ENCODE measurements at places on chromosomes 7 and 10.

GRCh38 chr10:105025092-105025491 lies 384.0 kb downstream of the SORCS3 start:
- no peak for DNase-seq

- DNase-seq, result peak; percentile 8
Measured at GRCh38 chr7:28957064-28957750, 923 bp downstream of the TRIL start.

- peak; percentile 82 for DNase-seq
Measured at GRCh38 chr10:130136226-130137089, at the start of gene GLRX3. Gene GLRX3, plus strand, starts transcription at chr10:130136391. Its CDS starts 30 bp downstream, at chr10:130136421.

DNA sequence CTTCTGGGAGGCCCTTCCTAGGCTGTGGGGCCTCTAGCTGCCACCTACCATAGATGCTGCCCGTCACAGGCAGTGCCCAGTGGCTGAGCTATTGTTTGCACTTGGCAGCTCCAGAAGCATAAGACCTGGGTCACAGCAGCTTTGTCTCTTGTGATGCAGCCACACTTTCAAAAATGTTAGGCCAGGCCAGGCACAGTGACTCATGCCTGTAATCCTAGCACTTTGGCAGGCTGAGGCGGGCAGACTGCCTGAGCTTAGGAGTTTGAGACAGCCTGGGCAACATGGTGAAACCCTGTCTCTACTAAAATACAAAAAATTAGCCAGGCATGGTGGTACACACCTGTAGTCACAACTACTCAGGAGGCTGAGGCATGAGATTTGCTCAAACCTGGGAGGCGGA lies 9.5 kb upstream of the KAZALD1 start:
- peak; percentile 69 for DNase-seq

- no peak for DNase-seq
Measured at GRCh38 chr7:127635659-127636285, 16.2 kb upstream of the SND1 start.

GRCh38 chr10:12729885-12730284 lies 271.6 kb downstream of the CCDC3 start:
- DNase-seq, result no peak

- DNase-seq, result no peak
Measured at GRCh38 chr10:7817984-7818294, 366 bp upstream of the TAF3 start.

- DNase-seq, result no peak
Measured at GRCh38 chr10:81570878-81571794, 303.9 kb upstream of the NRG3 start.

- DNase-seq, result no peak
Measured at GRCh38 chr10:123236126-123236525, 81.9 kb downstream of the BUB3 start.

DNA sequence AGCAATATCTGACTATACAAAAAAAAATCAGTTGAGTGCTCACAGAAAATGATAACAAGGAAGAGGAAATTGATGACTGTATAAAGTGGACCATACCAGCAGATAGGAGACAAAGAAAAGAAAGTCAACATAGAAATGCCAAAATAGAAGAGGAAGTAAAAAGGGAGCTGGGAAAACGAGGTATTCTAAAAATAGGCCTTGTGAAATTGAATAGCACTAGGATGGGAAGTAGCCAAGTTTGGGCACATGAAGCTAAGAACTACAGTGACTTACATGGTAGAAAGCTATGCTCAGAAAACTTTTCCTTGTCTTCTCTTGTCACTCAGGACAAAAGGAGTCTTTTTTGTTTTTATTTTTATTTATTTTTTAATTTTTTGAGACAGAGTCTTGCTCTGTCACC lies 76.2 kb upstream of the APBB1IP start:
- DNase-seq, result no peak

Measured in astrocyte of the spinal cord (primary cell).